Activated CD8-positive, alpha-beta memory T cell treated with anti-CD3 and anti-CD28 coated beads, Interleukin-2, amount 10 ng/mL, durations not matched to agents 7 days and 5 days (primary cell): ENCODE measurements at places on chromosomes 3 and 15. TPM values are rescaled to one million over a fixed set of nuclear protein-coding genes. Genes with fewer than 3 reads are reported as not detected.

- no peak overlapping the region for H3K4me3 ChIP-seq
- peaks cover 33% of the 10 kb centered on the region for H3K27me3 ChIP-seq
- DNase-seq = no peak
- H3K4me1 ChIP-seq = no peaks in the 10 kb centered on the region
- H3K27ac ChIP-seq = no peak overlapping the region
Measured at GRCh38 chr3:156201411-156202405, 81.3 kb downstream of the KCNAB1 start.

DNA sequence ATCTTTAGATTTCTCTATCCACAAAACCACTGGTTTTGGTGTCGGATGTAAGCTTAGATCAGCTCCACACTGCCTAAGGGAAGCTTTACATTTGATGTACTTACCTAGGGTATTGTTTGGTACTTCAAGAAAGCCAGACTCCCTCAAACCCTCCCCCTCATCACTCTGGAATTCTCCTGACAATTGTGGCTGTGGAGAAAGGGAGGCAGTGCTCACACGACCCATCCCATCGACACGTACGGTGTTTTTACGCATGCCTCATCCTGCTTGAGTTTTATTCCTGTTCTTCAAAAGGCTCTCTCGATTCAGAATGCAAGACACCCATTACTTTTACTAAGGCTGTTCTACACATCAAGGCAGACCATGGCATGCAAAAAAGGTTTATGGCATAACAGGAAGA lies 67.3 kb upstream of the ONECUT1 start:
- no peak overlapping the region for H3K4me3 ChIP-seq
- H3K27me3 ChIP-seq = peaks cover 7% of the 10 kb centered on the region
- H3K4me1 ChIP-seq = no peaks in the 10 kb centered on the region
- DNase-seq = no peak
- no peak overlapping the region for H3K27ac ChIP-seq

DNA sequence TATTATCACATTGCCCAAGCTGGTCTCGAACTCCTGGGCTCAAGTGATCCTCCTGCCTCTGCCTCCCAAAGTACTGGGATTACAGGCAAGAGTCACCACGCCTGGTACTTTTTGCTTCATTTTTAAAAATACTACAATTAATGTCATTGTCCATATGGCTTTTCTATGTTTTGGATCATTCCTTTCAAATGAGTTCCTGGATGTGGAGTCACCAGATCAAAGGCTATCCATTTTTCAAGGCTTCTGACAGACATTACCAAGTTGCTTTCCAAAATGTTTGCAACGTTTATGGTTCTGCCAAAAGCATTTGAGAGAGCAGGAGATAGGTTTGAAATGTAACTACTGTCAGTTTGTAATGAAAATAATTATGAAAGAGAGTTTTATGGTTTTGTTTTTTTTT lies 34.2 kb upstream of the BCL2L10 start:
- no peak overlapping the region for H3K4me3 ChIP-seq
- H3K4me1 ChIP-seq = no peaks in the 10 kb centered on the region
- H3K27ac ChIP-seq = no peak overlapping the region

GRCh38 chr3:116877968-116878367 lies 168.4 kb downstream of the TUSC7 start:
- no peak overlapping the region for H3K4me3 ChIP-seq
- no peaks in the 10 kb centered on the region for H3K27me3 ChIP-seq
- no peak for DNase-seq
- no peaks in the 10 kb centered on the region for H3K36me3 ChIP-seq

Gene MORC1
- total RNA-seq = not detected

Gene C3orf22
- total RNA-seq = not detected

Gene PTX3
- total RNA-seq = not detected

Gene RPLP1
- total RNA-seq = 1,405 TPM
